ENCODE measurements at places on chromosomes 13 and 19.

DNA sequence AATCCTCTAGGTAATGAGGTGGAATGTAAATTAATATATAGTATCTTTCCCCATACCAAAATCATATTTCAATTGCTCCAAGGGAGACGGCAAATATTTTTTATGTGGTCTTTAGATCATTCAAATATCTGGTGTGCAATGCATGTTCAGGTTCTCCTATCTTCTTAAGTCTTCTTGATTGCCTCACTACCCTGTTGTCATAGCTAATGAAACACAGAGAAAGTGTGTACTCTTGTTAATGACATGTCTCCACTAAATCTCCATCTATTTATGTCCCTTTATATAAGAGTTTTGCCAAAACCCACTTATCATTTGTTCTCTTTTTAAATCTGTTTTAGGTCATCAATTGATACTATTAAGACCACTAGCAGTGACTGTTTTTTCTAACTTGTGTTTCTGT lies 6.6 kb downstream of the STARD13 start:
- DNase-seq = no peak

GRCh38 chr19:54233941-54234340 lies 8.6 kb downstream of the LILRA6 start:
- no peak for DNase-seq

DNA sequence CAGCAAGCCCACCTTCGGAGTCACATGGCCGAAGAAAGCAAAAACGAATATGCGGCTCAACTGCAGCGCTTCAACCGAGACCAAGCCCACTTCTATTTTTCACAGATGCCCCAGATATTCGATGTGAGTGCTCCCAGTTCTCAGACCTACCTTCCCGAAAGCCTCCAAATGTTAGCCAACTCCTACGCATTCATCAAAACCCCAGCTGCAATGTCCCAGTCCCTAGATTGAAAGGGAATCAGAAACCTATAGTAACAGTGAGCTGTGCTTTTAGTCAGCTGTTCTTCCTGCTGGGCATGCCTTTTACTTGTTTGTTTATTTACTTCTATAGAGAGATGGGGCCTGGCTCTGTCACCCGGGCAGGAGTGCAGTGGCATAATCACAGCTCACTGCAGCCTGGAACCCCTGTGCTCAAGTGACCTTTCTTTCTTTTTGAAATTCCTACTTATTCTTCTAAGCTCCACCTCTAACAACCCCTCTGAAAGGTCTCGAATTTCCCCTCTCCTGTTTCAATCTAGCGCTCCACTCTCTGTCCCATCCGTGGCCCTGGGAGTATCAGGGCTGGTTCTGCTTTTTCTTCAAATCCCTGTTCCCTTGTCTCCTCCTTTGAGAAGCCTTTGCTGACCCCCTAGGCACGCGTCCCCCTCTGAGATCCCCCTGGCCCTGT lies 4.4 kb downstream of the TRIP10 start:
- DNase-seq = no peak

GRCh38 chr13:33127009-33127551 lies 110.9 kb downstream of the KL start:
- no peak for DNase-seq

DNA sequence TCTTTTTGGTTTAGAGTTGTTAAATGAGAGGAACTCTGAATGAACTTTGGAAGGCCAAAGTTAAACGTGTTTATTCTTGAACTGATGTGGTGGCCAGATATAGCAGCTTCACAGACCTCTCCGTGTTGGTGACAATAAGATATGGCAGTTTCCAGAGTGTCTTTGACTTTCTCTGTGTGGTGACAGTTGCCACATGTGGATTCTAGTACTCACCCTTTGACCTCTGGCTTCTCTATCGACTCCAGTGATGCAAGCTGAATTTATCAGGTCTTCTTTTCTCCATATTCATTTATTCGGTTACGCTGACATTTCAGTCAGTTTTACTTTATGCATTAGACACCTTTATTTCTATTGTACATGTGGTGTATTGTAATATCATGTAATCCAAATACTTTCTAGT lies 1469.5 kb downstream of the SLITRK1 start:
- no peak for DNase-seq

DNA sequence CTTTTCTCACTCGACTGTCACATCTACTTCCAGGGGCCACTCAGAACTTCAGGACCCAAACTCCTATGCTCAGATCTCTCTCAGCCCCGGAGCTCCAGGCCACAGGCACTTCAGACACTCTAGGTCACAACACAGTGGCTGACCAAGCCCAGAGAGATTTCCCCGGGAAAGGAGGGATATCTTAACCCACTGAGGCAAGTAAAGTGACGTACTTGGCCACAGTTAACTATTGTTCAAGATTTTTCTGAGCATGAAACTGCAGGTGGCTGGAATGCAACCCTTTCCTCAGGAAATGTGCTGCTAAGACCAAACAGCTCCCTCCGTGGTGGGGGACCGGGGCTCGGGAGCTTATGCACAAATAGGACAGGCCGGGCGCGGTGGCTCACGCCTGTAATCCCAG lies 23.9 kb downstream of the OPA3 start:
- DNase-seq = no peak

DNA sequence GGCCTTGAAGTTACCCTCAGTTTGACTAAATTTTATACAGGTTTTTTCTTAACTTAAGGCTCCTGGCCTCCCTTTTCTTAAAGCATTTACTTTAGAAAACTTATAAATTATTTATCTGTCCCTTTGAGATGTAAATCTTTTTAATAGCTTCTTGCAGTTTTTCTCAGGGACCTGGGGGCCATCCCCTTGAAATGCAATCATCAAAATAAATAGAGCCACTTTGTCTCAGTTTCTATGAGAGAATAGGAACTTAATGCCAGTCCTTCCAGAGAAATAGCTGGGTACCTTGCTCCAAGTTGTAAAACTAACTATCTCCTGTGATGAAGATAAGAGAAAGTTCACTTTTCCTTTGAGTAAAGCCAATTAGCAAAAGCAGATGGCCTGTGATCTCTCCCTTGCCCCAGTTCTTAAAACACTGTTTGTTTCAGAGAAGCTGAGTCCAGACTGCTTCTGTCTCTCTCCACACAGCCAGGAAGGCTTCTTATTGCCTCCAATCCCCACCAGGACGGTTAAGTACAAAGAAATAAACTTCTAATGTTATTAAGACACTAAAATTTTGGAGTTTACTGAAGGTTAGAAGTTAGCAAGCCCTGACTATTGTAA lies 913.1 kb downstream of the OLFM4 start:
- DNase-seq = no peak

DNA sequence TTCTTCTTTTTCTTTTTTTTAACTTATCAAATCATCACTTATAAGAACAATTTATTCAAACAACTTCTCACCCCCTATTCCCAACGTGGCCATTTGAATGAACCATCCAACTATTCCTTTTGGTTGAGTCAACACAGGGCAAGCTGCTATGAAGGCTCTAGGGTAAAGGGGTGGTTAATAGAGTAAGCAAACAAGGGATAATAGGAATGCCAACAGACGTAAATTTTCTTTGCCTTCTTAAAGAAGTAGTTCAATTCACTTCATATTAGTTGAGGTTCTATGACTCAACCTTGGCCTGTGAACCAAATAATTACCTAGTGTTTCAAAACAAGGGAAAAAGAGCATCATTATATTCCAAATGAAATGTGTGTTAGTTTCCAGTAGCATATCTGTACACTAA lies 1383.8 kb upstream of the SLC10A2 start:
- no peak for DNase-seq

DNA sequence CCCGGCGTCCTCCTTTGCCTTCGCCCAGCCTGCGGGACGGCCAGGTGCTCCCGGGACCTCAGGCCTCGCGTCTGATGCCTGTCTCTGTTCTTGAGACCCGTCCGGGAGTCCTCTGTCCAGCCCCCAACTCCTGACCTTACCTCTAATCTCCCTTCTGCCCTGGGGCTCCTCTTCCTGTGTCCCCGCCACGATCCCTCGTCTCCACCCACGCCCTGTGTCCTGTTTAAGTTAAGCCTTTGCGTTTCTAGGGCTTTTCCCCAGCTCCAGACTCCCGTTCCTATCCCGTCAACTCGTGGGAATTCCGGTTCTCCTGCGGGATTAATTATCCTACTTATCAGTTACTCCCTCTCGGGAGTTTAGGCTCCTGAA lies 686 bp downstream of the LENG8 start:
- DNase-seq = no peak

- DNase-seq = no peak
Measured at GRCh38 chr19:17404015-17404414, 1.4 kb downstream of the BST2 start.

DNA sequence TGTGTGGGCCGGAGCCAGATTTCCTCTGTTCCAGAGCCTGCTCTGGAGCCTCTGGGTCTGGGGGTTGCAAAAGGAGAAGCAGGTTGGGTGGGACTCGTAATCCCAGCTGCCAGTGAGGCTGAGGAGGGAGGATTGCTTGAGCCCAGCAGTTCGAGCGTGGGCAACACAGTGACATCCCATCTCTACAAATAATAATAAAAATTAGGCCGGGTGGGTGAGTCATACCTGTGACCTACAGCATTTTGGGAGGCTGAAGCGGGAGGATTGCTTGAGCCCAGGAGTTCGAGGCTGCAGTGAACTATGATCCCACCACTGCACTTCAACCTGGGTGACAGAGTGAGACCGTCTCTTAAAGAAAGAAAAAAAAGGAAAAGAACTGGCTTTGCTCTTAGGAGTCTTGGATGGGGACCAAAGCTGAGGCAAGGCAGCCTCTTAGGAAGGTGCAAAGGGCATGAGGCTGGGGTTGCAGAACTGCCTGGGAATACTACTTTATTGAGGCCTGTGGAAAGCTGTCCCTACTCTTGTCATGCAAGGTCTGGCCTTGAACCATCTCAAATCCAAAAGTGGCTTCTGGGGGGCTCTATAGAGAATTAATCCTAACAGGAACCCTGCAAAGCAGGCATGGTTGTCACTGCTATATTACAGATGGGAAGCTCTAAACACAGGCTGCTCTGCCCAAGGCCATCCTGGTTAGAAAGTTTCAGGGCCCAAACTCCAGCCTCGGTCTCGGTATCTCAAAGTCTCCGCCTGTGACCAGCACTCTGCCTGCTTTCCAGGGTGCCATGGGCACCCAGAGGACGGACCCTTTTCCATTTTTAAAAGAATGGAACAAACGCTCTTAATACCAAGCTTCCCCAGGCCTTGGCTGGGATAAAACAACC lies 880 bp upstream of the C19orf12 start:
- DNase-seq = no peak

DNA sequence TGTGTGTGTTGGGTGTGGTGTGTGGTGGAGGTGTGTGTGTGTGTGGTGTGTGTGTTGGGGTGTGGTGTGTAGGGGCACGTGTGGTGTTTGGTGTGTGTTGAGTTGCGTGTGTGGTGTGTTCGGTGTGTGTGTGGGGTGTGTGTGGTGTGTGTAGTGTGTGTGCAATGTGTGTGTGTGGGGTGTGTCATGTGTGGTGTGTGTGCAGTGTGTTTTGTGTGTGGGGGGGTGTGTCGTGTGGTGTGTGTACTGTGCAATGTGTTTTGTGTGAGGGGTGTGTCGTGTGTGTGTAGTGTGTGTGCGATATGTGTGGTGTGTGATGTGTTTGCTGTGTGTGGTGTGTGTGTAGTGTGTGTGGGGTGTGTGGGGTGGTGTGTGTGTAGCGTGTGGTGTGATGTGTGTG lies 6.0 kb upstream of the KPTN start:
- DNase-seq = no peak

DNA sequence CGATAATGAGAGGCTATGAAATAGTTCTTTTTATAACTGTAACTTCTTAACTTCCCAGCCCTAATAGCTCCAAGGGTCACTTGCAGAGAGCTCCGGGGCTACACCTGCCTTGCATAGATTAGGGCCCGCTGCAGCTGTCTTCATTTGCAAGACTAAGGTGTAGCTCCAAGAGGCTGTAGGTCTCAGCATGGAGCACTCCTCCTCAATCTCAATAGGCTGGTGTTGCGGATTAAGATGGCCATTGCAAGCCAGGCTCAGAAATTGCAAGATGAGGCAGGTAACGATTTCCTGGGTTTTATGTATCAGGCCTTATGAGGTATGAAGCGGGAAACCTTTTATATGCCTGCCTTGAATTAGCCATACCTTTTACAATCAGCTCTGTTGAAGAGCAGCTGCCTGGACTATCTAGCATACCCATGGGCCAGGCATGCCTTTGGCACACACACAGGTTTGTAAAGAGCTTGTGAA lies 185.7 kb downstream of the TM9SF2 start:
- DNase-seq = no peak

DNA sequence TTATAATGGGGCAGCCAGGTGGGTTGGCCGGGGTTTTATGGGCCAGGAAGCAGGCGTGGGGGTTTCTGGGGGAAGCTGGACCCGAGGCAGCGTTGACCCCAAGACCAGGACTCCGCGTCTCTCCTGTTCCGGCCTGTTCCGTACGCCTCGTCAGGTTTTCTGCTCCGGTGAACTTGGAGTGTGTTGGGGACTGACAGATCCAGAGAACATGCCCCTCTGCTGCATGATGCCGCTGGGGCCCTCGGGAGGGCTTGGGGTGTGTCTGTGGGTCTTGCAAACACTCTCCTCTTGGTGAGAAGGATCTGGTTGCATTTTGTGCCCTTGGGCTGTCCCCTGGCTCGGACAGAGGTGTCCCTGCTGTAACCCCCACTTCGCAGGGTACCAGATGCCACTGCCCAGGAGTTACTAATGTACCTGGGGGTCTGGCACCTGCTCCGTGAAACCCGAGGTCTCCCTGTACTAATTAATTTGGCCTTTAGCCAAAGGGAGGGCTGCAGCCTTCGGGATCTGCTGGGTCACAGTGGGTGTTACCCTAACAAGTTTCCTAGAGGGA lies 15.6 kb downstream of the KDM4B start:
- DNase-seq = no peak

GRCh38 chr13:54029720-54030119 lies 1001.1 kb downstream of the OLFM4 start:
- DNase-seq = no peak

DNA sequence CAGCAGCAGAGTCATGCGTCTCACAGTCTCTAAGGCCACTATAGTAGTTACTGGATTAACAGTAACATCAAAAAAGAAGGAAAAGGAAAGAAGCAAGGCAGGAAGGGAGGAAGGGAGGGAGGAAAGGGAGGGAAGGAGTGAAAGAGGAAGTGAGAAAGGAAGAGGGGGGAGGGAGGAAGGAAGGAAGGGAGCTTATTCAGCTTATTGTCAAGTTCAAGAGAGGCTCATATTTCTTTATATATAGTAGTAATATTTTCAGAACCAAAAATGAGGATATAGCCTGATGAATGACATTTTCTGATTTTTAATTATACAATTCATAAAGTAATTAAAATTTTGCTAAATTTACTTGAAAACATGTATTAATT lies 17.7 kb upstream of the RUBCNL start:
- DNase-seq = no peak

GRCh38 chr19:57689750-57690149 lies 8.0 kb downstream of the ZNF551 start:
- no peak for DNase-seq

GRCh38 chr19:5403968-5404640 lies 51.1 kb upstream of the ZNRF4 start:
- DNase-seq = peak; percentile 44

DNA sequence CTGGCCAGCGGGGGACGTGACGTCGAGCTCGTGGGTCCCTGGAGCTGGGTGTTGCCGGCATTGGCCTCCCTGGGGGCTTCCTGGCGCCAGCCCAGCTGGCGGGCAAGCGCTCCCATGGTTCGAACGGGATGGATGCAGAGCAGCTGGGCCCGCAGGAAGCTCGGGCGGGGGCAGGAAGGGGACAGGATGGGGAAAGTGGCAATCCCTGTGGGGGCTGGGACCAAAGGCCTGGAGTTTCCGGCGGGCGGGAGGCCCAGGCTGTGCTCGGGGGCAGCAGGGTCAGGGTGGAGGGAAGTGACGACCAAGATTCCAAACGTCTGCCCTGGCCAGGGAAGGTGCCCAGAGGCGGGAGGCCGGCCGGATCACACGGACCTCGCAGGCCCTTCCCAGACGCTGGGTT lies 19.3 kb downstream of the PALM start:
- DNase-seq = no peak
